ENCODE measurements at places on chromosomes 16 and 17.

GRCh38 chr17:47276868-47277267 lies 23.2 kb downstream of the ITGB3 start:
- DNase-seq: no peak

DNA sequence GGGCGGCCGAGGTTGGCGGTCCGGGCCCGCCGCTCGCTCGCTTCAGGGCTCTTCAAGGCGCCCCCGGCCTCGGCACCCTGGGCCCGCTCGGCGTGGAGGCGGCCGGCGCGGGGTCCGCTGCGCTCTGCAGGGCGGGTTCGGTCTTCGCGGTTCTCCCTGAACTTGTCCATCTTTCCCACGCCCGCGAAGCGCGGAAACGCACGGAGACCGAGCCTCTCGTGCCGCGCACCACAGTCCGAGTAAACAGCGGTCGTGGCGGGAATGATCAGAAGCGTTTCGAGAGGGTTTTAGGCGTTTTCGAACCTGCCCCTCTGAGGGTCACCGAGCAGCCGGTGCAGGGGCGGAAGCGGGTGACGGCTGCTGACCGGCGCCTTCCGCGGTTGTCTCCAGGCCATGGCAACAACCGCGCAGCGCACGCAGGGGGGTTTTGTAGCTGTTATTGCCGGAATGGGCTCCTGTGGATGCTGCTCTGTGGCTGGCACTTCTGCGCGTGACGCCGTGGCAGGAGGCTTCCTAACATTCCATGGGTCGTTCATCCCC lies 414 bp downstream of the NARF start:
- DNase-seq: no peak

DNA sequence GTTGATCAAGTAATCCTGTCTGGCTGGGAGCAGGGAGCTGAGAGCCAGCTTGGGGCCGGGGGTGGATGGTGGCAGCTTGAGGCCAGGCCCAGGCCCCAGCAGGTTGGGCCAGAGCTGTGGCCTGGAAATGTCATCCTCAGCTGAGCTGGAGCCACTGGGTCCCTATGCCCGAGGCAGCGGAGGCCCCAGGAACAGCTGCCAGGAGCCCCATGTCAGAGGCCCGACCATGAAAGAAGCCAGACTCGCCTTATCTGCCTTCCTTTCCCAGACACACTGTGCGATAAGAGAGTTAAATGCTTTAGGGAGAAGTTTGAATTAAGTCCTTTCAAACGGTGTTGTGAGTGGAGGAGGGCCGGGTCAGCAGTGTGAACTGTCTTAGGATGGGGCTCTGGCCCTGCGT lies 3.5 kb downstream of the SMTNL2 start:
- DNase-seq: no peak

GRCh38 chr17:35132816-35133550 lies 9.1 kb downstream of the NLE1 start:
- no peak for DNase-seq
